CD8-positive, alpha-beta memory T cell (primary cell): ENCODE measurements at places on chromosomes 12 and 14. TPM values are rescaled to one million over a fixed set of nuclear protein-coding genes. Genes with fewer than 3 reads are reported as not detected.

- DNase-seq = no peak
These were observed 585 bp upstream of the TEAD4 start for GRCh38 chr12:2958432-2959191.

- no peak for DNase-seq
These were observed 1.7 kb downstream of the ABCD2 start for GRCh38 chr12:39617887-39618286.

DNA sequence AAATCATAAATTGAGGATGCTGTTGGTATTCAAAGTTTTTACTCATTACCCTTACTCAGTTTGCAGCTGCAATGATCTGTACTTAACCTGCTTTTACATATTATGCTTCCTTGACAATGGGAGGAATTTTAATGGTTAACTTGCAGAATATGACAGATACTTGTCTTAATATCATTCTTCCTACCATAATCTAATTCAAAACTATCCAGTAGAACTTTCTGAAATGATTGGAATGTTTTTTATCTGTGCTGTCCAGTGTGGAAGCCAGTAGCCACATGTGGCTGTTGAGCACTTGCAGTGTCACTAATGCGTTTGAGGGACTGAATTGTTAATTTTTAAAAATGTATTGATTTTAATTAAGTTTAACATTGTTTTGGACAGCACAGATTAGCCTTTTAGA, 23.5 kb downstream of the FGFR1OP2 start:
- no peak for DNase-seq

DNA sequence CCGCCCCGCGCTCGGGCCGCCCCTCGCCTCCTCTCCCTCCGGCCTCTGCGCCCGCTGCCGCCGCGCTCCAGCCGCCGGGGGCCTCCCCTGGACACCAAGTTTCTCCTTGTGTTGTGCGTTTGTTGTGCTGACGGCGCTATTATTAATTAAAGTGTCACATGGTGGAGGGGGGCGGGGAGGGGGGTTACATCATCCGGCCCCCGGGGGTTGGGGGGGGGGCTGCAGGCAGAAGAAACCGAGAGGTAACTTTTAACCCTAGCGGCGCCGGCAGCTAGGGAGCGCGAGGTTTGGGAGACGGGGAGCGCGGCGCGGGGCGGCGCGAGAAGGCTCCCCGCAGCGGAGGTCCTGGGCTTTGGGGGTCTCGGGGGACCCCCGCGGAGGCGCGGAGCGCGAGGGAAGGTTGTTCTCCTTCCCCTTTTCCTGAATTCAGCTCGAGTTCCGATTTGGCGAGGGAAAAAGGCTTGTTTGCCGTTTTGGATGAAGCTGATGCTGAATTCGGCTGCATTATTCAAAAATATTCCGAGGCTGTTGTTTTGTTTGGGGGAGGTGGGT, at the start of gene HRK:
Gene HRK, minus strand, starts transcription at position 117 of the 552 bp plus-strand sequence. CDS start 134 bp downstream, outside the sequence.
- DNase-seq = no peak

The ASPG gene
- not detected for total RNA-seq

DNA sequence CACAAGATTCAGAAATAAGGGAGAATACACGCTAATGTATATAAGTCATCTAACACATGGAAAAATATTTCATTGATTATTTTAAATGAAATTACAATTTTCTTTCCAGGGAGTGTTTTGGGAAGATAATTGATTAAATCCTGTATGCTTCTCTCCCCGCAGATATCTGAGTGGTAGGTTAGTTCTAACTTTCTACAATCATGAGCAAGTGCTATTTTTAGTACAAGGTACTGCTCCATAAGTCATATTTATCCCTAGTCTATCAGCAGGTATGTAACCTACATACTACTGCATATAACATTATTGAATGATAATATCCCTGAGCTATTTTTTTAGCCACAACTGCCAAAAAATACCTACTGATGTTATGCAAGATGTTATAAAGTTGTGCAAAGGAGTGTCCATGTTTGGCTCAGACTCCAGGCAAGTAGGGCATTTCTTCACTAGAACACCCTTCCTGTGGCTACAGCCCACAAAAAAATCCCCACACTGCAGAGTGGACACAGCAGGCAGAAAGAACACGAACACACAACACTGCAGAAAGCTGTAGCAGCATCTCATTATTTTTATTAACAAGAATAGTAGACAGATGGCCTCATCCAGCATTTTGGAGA, 87.0 kb downstream of the SEC23A start:
- no peak for DNase-seq

DNA sequence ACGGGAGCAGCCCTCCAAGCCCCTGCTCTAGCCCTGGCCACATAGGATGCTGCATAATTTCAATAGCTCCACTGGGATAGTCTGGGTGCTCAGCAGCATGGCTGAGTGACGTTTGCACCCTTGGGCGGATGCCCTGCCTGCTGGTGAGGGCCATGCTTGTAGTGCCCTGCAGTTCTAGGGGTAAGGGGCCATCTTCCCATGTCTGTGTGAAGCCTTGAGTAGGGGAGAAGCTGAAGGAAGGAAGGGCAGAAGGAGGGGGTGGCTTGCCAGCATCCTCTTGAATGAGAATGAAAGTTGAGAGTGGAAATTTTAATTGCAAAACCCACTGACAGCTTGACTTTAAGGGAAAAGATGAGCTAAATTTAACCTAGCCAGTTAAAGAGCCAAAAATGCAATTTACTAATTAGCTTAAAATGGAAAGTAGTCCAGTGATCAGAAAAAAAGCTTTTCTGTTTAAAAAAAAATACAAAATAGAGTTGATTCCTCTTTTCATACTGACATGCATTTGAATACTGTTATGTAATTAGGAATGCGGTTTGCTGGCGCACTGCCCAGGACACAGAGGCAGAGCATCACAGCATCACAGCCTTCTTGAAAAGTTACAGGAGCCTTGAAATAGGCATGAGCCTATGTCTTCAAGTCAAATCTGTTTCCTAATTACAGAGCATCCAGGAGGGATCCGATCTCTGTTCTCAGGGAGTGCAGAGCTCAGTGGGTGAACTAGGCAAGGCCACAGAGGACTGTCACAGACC, 18.5 kb upstream of the EML1 start:
- no peak for DNase-seq

DNA sequence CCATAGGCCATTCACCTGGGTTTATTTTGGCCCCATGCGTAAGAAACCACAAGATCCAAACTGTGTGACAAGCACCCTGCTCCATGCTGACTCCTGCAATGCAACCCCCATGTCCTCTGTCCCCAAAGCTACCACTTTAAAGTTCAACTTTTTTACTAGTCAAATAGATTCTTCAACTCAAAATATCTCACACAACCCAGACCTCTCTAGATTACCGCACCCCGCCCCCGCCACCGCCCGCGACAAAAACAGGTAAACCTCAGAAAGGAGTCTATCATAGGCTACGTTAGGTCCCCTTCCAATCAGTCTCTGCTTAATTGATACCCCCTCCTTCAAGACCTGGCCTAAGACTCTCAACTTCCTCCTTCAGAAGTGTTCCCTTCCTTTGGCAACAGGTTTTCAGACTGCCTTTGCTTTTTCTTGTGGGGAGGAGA, 2.2 kb downstream of the ZFP36L1 start:
- no peak for DNase-seq

- no peak for DNase-seq
These were observed 316.6 kb upstream of the RTL1 start for GRCh38 chr14:101219896-101220703.

- no peak for DNase-seq
These were observed 50.9 kb upstream of the INSM2 start for GRCh38 chr14:35482994-35483515.

DNA sequence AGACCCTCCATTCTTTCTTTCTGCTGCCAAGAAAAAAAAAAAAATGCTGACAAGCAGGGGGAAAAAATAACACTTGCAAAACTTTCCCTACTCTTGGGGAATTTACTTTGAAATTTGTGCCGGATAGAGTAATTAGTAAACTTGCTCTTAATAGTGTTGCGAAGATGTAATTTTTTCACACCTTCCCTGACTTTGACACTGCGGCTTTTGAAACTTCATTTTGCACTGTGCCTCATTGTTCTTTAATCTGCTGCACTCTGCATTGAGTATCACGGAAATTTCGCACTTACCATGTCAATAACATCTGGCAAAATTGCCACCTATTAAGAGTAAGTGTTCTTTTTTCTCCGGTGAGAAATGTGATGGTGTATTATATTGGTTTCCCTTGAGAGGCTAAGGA, 596.1 kb downstream of the VRK1 start:
- no peak for DNase-seq

GRCh38 chr14:94801225-94801624, 31.3 kb upstream of the GSC start:
- DNase-seq = no peak

GRCh38 chr12:54605138-54605970, 16.9 kb upstream of the PPP1R1A start:
- no peak for DNase-seq

GRCh38 chr14:74954947-74955228, 509 bp downstream of the PGF start:
- DNase-seq = no peak

DNA sequence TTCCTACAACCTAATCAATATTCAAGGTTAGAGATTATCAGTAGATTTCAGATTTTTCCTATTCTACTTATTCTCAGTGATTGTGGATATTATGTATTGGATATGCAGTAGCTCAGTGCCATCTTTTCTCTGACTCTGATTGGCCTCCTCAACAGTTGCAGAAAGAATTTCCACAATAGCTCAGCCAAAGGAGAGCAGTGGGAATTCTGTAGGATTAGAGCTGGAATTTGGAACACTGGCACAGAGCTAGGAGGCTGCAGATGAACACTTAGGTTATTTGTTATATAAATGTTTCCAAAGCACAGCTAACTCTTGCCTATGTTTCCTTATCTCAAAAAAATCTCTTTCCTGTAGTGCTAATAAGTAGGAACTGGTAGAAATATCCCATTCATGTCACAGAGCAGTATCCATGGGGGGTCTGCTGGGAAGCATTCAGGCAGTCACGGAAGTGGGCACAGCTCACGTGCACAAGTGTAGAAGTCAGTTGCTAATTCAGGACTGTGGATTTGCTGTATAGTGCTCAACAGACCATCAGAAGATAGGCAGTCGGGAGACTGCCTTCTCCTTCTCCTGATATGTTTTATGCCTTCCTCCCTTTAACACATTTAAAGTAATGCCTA, 116.2 kb upstream of the TMEM260 start:
- DNase-seq = no peak

DNA sequence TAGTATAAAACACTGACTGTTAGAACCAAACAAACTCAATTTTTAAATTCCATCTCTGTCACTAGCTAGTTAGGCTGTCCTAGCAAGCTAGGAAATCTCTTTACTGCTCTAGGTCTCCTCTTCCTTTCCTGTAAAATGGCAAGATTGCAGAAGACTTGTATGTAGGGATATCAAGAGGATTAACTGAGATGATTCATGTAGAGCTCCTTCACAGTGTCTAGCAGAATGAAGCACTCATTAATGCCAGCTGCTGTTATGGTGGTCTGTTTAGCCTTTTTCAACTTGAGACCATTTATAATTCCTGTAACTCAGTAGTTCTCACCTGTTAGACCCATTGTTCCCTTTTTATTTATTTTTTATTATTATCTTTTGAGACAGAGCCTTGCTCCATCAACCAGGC, 67.8 kb upstream of the KCNH3 start:
- DNase-seq = no peak

- no peak for DNase-seq
These were observed 45.0 kb downstream of the ACTN1 start for GRCh38 chr14:68934066-68934465.

- no peak for DNase-seq
These were observed 134.9 kb upstream of the FRMD6 start for GRCh38 chr14:51516706-51517395.

DNA sequence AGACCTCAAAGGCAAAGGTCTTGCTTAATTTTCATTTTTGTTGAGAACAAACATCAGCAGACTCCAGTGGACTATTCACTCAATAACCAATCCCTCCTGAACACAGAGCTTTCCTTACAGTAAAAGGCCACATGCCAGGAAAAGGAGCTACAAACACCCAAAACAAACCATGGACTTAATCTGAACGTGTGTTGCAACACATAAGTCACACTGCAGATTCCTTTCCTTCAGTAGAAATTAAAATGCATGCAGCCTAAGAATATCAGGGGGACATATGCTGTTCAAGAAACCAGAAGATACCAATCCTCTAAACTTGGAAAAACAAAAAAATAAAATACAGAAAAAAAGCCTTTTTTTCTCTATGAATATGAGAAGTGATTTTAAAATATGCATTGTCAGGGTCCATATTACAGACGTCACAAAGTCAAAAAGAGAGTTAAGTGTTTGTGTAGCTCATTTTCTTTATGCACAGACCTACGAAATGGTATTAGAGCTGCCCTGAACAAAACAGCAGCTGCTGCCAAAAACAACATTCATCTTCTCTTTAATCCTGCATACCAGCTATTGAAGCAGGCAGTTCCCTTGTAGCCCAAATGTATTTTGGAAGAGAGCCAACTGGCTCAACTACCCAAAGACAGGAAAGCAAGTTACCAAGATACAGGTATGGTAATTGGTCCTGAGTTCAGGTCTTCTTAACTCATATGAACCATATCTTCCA, 26.2 kb downstream of the KITLG start:
- no peak for DNase-seq

- DNase-seq = no peak
These were observed 408.7 kb downstream of the ADAMTS20 start for GRCh38 chr12:43143278-43143677.

- no peak for DNase-seq
These were observed 37.9 kb downstream of the CYP46A1 start for GRCh38 chr14:99721792-99722516.

The HOXC12 gene
- total RNA-seq = not detected

GRCh38 chr14:102490456-102490855, 19.1 kb downstream of the ANKRD9 start:
- DNase-seq = no peak

The SYNE3 gene
- total RNA-seq = 39.7 TPM

The CLEC2A gene
- not detected for total RNA-seq

The PLCZ1 gene
- not detected for total RNA-seq

- DNase-seq = no peak
These were observed 24.4 kb downstream of the TUNAR start for GRCh38 chr14:95901054-95901453.
